CD4-positive, alpha-beta T cell treated with Interleukin-17A for 1 hour (primary cell): ENCODE measurements at places on chromosomes 4 and X.
A peak's percentile ranks its signal among the peaks of the same experiment; 100 is the strongest.

- peak; percentile 29 for DNase-seq
Observed at GRCh38 chr4:15238720-15239119, 189.1 kb upstream of the C1QTNF7 start.

DNA sequence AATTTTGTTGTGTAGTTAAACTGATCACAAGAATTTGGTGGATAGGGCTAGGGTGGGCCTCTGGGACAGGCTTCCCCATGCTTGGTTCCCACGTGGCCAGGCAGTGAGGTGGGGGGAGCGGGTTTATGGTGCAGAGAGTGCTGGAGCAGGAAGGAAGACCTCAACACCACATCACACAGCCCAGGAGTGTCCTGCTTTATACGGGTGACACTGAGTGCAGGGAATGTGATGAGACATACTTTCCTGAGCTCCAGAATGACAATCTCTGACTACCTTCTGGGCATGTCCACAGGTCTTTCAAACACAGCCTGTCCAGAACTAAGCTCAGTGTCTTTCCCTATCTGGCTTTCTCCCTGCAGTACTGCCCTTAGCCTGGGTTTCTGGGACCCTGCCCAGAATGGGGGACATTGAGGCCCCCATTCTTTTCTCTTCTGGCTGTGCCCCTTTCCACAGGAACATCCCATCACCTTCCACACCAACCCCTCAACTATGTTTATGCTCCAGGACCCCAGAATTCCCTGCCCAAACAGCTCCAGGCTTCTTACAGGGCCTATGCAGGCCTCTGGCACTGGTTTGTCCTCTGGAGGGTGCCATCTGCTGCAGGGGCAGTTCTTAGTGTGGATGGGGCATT lies 36.5 kb upstream of the RASL11B start:
- no peak for DNase-seq

GRCh38 chr4:83629945-83630721 lies 94.2 kb downstream of the GPAT3 start:
- peak; percentile 23 for DNase-seq

GRCh38 chr4:65241257-65241997 lies 428.9 kb downstream of the EPHA5 start:
- no peak for DNase-seq

DNA sequence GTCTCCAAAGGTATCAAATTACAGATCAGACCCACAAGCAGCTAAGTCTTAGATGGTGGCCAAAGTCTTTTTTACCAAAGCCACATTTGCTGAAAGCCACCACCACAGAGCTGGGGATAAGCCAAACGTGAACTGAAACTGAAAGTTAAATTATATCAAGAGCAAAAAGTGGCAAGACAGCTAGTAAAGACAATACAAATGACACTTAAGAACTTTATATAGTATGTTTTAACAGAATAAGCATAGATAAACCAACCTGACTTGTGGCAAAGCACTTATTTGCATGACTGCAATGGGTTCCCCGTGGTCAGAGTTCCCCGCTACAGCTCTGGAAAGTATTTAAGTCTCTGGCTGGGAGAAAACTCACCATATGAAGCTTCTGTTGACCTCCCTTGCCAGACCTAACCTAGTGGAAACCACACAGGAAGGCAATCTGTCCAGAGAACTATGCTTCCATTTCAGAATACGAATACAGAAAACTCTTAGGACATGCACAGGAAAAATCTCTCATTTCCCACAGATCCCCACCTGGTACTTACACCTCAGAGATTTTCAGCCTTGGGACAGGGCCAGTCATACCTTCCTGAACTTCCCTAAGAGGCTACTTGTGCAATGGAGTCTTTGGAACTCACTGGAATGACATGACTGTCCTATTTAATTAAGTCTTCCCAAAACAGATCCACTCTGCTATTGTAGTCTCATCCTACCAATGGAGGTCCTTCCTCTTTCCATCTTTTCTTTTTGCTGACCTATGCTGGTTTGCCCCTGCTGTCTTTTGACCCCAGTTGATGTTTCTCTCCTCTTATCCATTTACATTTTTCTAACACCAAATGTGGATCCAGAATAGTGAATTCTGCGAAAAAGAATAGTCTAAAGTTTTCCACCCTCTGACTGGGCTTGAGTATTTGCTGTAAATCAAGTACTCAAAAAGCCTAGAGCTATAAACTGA lies 225.1 kb downstream of the NR3C2 start:
- DNase-seq: peak; percentile 53

DNA sequence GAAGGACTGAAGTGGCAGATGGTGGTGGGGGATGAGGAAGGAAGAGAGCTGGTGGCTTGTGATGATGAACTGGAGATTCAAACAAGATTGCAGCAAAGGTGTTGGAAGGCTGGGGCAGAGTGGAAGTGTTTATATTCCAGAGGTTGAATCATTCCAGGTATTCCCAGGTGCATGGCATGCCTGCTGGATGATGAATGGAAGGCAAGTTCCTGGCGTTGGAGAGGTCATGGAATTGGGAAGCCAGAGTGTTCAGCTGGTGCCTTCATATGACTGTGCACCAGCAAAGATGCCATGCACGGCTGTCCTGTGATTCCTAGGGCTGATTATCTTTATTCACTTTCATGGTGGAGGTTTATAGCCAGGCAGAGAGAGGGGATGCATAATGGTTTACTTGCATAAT lies 135.8 kb upstream of the PUDP start:
- DNase-seq: no peak

DNA sequence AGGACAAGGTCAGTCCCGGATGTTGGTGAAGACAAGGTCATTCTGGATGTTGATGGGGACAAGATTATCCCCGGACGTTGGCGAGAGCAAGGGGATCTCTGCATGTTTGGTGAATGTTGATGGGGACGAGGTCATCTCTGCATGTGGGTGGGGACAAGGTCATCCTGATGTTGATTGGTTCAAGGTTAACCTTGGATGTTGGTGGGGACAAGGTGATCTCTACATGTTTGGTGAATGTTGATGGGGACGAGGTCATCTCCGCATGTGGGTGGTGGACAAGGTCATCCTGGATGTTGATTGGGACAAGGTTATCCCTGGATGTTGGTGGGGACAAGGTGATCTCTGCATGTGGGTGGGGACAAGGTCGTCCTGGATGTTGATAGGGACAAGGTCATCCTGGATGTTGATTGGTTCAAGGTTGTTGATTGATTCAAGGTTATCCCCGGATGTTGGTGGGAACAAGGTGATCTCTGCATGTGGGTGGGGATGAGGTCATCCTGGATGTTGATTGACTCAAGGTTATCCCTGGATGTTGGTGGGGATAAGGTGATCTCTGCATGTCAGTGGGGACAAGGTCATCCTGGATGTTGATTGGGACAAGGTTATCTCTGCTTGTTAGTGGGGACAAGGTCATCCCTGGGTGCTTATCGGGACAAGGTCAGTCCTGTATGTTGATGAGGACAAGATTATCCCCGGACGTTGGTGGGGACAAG lies 28.8 kb upstream of the PLCXD1 start:
- DNase-seq: no peak

DNA sequence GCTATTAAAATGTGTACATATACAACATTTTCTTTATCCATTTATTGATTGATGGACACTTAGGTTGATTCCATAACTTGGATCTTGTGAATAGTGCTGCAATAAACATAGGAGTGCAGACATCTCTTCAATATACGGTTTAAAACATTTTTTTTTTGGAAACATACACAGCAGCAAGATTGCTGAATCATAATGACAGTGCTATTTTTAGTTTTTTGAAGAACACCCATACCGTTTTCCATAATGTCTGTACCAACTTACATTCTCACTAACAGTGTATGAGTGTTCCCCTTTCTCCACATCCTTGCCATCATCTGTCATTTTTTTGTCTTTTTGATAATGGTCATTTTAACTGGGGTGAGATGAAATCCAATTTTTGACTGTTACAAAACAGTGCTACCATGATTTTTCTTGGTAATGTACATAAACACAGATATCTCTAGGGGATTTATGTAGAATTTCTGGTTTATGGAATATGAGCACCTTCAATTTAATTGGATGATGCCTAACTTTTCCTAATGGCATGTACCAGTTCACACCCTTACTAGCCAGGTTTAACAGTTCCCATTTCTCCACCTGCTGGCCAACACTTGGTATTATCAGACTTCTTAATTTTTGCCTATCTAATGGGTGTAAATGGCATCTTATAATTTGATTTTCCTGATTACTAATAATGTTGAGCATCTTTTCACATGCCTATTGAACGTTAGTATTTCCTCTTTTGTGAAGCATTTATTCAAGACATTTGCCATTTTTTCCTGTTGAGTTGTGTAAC lies 21.0 kb upstream of the TMSB15B start:
- peak; percentile 55 for DNase-seq

GRCh38 chr4:41658163-41658562 lies 90.4 kb downstream of the PHOX2B start:
- DNase-seq: no peak

- DNase-seq: no peak
Observed at GRCh38 chrX:136047969-136048368, 62.7 kb downstream of the SLC9A6 start.

- DNase-seq: no peak
Observed at GRCh38 chrX:106249706-106250379, 81.7 kb downstream of the PWWP3B start.

DNA sequence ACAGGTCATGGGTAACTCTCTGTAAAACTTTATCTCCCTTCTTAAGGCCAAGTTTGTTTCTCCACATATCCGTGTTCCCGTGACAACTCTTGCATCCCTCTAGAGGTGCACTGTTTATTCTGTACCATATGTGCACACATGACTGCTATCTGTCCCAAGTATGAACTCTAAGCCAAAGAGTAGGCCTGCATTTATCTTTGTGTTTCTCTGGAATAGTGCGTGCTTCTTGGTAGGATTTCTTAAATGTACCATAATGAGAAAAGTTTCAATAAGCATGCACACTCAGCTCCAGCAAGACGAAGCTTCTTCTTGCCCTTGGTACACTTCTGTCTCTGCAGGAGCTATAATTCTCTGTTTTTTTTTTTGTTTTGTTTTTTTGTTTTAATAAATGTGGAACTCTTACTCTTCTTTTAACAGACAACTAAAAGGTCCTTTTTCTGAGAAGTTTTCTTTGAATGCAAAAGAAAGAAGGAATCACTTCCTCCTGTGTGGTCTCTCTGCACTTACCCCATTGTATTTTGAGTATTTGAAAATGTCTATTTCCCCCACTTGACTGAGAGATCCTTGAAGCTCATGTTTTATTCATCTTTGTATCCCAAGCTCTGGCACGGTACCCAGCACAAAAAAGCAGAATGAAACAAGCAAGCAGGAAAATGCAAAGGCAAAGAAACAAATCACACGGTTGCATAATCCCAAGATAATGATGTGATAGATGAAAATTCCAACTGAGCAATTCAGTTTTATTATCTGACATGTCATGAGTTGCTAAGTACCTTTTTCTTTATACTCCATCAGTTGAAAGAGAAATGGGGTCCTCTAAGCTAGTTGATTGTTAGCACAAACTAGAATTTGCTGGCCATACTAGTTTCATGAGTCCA lies 521.9 kb upstream of the BOD1L1 start:
- no peak for DNase-seq

GRCh38 chr4:60822986-60823385 lies 377.1 kb upstream of the ADGRL3 start:
- DNase-seq: no peak

DNA sequence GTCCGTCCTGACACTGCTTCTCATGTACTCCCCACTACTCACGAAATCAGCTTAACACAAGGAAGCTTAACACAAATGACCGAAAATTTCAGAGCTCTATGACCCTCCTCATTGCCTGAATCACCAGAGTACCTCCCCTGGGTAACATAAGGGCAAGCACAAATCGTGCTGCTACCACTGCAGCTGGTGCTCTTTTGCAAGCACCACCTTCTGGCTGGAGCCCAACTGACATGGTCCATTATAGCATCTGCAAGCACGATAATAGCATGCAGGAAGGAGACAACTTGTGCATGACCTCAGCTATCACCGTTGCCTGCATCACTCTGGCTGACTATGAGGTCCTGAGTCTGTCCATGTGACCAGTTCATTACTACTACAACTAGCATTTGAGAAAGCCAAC lies 308.0 kb downstream of the TEX13C start:
- DNase-seq: no peak

DNA sequence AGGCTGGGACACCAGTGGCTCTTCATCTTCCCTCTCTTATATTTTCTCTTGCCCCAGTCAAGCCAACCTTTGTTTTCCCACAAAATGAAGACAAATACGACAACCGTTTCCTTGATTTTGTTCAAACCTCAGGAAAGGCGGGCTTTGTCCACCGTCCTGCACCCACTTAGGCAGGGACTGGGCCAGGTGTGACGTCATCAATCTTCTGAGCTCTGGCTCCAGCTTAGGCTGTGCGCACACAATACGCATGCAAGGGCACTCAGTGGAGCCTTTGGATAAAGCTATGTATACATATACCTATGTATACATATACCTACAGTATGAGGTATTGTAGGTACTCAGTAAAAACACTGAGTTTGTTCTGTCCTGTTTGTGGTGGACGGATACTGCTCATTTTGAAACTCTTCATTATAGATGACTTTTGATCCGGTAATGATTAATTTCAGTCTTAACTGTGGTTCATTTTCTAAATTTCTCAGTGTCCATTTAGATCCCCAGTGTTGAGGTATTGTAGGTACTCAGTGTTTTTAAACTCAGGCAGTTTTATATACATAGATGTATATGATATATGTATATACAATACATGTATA lies 194.9 kb downstream of the MGST2 start:
- no peak for DNase-seq

DNA sequence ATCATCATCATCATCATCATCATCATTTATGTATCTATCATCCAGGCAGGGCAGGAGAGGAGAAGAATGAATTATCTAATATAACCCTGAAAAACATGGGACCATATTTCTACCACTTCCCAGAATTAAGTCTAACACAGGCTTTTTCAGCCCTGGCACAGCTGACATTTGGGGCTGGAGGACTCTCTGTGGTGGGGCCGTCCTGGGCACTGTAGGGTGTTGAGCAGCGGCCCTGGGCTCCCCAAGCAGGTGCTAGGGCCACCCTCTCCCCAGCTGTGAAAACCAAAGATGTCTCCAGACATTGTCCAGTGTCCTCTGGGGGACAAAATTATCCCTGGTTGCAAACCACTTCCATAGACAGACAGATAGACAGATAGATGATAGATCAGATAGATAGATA lies 288.4 kb downstream of the CRLF2 start:
- no peak for DNase-seq

GRCh38 chrX:7286168-7286837 lies 138.3 kb upstream of the PUDP start:
- DNase-seq: no peak

DNA sequence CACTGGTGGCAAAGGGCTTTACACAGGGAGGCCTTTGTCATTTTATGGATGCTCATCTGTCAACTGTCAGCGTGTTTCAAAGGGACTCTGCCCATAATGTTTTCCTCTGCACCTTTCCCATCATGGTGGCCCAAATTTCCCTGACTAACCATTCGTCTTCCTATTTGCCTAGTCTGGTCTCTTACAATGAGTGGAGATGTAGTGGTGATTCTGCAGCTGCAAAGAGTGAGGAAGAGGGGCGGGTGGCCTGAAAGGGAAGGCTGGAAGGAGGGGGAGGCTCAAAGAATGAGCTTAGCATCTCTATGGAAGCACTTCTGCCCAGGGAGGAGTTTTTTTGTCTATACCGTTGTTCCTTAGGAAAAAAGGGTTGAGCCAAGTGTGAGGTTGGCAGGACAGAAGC lies 447.5 kb downstream of the NKX6-1 start:
- no peak for DNase-seq
